ENCODE measurements at places on chromosomes 12 and 14. TPM values are rescaled to one million over a fixed set of nuclear protein-coding genes. Genes with fewer than 3 reads are reported as not detected.
A peak's percentile ranks its signal among the peaks of the same experiment; 100 is the strongest.

DNA sequence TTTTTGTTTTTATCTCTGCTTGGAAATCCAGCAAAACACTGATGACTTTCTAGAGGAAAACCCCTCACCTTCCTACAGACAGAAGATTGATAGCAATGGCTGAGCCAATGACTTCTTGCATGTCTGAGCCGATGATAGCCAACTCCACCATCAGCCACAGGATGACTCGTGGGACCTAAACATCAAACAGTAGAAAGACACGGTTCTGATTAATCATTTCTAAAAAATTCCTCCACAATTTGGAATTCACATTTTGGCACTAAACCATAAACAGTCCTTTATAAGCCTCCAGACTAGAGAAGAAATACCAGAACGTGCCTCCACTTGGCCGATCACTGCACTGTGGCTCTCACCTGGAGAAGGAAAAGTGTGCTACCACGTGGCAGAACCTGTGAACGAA lies 25.9 kb downstream of the SLC11A2 start:
- H3K36me3 ChIP-seq = peaks cover 16% of the 10 kb centered on the region
- DNase-seq = no peak
- no peak overlapping the region for H3K4me3 ChIP-seq
- no peaks in the 10 kb centered on the region for H3K4me1 ChIP-seq
- H3K27ac ChIP-seq = no peak overlapping the region

DNA sequence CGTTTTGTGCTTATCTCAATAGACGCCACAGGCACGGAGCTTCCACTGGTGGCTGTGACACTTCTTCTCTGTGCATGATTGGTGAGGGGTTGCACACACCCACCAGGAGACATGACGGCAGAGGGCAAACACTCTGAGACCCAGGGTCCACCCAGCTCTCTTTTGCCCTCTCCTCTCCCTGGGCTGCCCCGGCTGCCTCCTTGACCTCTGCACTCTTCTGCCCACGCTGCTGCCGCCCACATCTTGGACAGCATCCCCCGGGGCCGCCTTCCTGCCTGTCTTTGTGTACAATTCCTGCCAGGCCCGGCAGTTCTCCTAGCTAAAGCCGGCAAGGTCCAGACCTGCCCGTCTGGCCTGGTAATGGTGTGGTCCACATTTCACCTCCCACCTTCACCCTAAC lies 44.7 kb downstream of the DPF3 start:
- H3K27me3 ChIP-seq = no peaks in the 10 kb centered on the region
- no peak overlapping the region for H3K27ac ChIP-seq
- peak; percentile 48 for DNase-seq
- H3K4me3 ChIP-seq = no peak overlapping the region

DNA sequence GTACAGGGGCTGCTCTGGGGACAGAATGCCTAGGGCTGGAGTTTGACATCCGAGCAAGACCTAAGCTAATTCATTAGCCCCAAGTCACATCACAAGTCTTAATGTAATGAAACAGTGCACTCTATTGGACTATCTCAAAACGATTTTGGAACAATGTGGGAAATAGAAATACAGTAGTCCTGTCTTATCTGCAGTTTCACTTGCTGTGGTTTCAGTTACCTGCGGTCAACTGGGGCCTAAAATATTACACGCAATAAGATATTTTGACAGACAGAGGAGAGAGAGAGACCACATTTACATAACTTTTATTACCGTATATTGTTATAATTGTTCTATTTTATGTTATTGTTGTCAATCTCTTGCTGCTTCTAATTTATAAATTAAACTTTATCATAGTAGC lies 21.1 kb downstream of the MOAP1 start:
- H3K4me3 ChIP-seq = no peak overlapping the region
- no peaks in the 10 kb centered on the region for H3K36me3 ChIP-seq
- DNase-seq = no peak
- H3K27ac ChIP-seq = no peak overlapping the region

DNA sequence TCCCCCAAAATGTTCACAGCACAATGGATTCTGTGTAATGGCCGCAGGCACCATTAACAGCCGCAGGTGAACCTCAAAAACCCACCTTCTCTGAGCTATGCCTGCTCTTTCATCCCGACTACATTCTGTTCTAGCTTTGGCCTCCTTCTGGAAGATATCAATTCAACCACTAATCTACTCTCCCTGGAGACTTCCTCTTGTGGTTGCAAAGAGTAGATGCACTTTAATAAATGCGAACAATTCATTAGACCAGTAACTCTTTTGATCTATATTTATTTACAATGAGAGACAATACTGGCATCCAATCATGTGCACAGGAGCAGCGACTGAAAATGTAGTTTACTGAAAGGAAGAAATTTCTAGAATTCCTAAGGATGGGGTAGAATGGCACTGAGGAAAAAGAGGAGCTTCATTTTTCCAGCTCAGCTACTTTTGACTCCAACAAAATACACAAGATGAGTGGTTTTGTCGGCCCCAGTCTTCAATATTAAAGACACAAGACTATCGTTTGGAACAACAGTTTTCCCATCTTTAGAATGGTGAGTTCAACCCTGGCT lies 5.3 kb downstream of the GRIN2B start:
- no peaks in the 10 kb centered on the region for H3K4me1 ChIP-seq
- no peak overlapping the region for H3K27ac ChIP-seq
- H3K4me3 ChIP-seq = no peak overlapping the region
- no peaks in the 10 kb centered on the region for H3K36me3 ChIP-seq

GRCh38 chr12:109693653-109694600 lies 19.7 kb upstream of the FAM222A start:
- H3K27ac ChIP-seq = no peak overlapping the region
- no peak overlapping the region for H3K4me3 ChIP-seq
- H3K4me1 ChIP-seq = no peaks in the 10 kb centered on the region
- no peak for DNase-seq

- peak overlapping the region; percentile 79 for H3K4me3 ChIP-seq
- H3K36me3 ChIP-seq = no peaks in the 10 kb centered on the region
- H3K27me3 ChIP-seq = no peaks in the 10 kb centered on the region
- peak; percentile 72 for DNase-seq
- H3K27ac ChIP-seq = peak overlapping the region; percentile 97
Measured at GRCh38 chr12:58915634-58916033, 4.7 kb downstream of the LRIG3 start.

GRCh38 chr14:42504433-42504832 lies 897.8 kb downstream of the LRFN5 start:
- H3K4me3 ChIP-seq = no peak overlapping the region
- no peaks in the 10 kb centered on the region for H3K36me3 ChIP-seq
- no peaks in the 10 kb centered on the region for H3K4me1 ChIP-seq
- DNase-seq = no peak

GRCh38 chr12:67425394-67425793 lies 156.2 kb downstream of the CAND1 start:
- H3K4me3 ChIP-seq = no peak overlapping the region
- peak overlapping the region; percentile 67 for H3K27ac ChIP-seq
- no peaks in the 10 kb centered on the region for H3K36me3 ChIP-seq
- H3K4me1 ChIP-seq = peaks cover 12% of the 10 kb centered on the region

DNA sequence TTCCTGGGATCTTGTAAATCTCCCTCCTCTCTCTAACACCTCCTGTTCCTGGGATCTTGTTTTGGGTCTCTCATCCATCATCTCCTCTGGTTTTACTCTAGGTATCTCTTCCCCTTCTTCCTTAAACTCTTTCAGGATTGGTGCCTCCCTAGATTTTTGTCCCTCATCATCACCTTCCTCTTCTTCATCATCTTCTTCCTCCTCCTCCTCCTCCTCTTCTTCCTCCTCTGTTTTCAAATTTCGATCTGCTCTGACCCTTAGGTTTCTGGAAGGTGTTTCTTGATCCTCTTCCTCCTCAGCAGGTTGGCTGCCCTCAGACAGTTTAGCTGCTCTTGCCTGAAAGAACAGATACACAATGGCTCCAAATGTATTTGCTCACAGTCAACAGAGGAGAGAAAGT lies 14.5 kb downstream of the ACIN1 start:
- H3K36me3 ChIP-seq = peaks cover 55% of the 10 kb centered on the region
- DNase-seq = no peak
- H3K27ac ChIP-seq = no peak overlapping the region
- no peaks in the 10 kb centered on the region for H3K4me1 ChIP-seq
- H3K4me3 ChIP-seq = no peak overlapping the region
- no peaks in the 10 kb centered on the region for H3K27me3 ChIP-seq

Gene GPR84
- total RNA-seq = 0.21 TPM

Gene CBLN3
- 1.8 TPM for total RNA-seq

DNA sequence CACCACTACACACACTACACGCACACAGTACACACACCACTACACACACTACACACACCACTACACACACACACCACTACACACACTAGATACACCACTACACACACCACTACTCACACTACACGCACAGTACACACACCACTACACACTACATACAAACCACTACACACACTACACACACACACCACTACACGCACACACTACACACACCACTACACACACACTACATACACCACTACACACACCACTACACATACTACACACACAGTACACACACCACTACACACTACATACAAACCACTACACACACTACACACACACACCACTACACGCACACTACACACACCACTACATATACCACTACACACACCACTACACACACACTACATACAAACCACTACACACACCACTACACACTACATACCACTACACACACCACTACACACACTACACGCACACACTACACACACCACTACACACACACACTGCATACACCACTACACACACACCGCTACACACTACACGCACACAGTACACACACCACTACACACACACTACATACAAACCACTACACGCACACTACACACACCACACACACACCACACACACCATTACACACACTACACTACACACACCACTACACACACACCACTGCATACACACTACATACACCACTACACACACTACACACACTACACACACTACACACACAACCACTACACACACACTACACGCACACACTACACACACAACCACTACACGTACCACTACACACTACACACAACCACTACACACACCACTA lies 11.7 kb downstream of the NOC4L start:
- no peak for DNase-seq
- H3K36me3 ChIP-seq = no peaks in the 10 kb centered on the region
- no peaks in the 10 kb centered on the region for H3K27me3 ChIP-seq
- H3K4me3 ChIP-seq = no peak overlapping the region

DNA sequence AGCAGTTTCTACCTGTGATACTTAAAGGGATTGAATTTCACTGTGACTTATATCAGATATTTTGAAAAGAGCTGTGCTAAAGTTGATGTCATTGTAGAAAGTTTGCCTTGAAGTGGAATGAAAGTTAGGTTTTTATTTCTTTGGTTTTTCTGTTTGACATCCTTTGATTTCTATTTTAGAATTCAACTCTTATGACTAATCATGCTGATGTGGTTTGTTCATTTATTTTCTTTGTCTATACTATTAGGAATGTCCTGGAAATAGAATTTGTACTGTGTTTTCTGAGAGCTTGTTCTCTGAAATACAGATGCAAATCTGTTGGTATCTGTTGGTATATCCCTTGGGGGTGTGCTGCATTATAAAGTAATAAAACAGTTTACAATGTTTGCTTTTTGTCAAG lies 3.3 kb downstream of the CNOT2 start:
- H3K36me3 ChIP-seq = no peaks in the 10 kb centered on the region
- DNase-seq = no peak
- H3K27me3 ChIP-seq = no peaks in the 10 kb centered on the region
- peaks cover 9% of the 10 kb centered on the region for H3K4me1 ChIP-seq

DNA sequence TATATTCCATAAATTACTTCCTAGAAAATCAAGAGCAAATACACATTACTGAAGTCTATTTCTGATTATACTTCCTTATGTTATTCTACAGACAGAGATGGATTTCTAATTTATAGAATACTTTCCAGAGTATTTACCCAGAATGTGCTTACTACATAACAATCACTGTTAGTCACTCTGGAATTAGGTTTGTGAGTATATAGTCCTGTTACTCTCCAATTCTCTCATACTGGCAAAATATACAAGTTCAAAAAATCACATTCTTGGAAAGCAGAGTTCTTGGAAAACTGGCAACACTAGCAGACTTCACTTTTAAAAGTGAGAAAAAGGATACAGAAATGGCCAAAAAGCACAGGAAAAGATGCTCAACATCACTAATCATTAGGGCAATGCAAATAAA lies 7.3 kb downstream of the PPP2R5E start:
- no peaks in the 10 kb centered on the region for H3K4me1 ChIP-seq
- no peak overlapping the region for H3K4me3 ChIP-seq
- peaks cover 6% of the 10 kb centered on the region for H3K36me3 ChIP-seq

Gene CLEC14A
- total RNA-seq = 4.4 TPM

DNA sequence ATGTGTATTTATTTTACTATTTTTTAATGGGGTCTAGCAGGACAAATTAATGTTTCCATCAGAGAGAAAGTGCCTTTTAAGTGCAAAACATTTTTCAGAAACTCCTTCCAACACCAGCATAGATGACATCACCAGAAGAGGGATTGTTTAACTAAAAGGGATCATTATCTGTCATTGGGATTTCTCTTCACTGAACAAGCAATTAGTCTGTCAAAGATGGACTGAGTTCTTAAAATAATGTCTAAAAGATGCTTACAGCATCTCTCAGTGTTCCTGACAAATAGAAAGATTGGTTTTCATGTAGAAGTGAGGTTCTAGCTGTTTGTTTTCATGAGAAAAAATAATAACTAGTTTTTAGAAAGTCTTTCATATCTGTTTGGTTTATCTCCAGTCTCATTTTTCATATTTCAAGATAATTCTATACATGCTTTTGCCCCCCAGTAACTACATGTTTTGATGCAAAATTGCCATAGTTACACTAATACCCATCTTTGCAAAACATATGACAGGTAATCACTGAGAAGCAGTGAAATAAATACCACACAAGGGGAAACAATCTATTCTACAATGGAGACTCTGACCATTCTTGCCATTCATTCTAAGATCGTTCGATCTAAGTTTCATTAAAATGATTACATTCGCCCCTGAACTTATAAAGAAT lies 850.3 kb downstream of the GALC start:
- H3K4me3 ChIP-seq = no peak overlapping the region
- no peak for DNase-seq
- no peaks in the 10 kb centered on the region for H3K4me1 ChIP-seq
- H3K27me3 ChIP-seq = no peaks in the 10 kb centered on the region
- no peak overlapping the region for H3K27ac ChIP-seq

DNA sequence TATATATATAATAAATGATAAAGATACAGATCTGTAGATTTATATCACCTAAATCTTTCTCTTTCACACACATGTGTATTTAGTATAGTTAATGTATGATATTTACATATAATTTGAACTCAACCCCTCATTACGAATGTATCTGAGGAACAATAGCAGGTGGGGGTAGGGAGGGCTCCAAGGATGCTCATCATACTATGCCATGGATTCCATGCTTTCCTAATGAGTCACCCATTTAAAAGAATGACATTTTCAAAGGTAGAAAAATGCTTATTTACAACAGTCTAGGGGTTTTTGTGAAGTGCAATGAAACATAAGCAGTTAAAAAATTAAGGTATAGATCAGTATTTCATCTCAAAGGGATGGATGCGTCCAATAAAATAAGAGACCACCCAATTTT lies 181.6 kb downstream of the SOX5 start:
- H3K27me3 ChIP-seq = no peaks in the 10 kb centered on the region
- DNase-seq = no peak
- no peak overlapping the region for H3K27ac ChIP-seq
- no peaks in the 10 kb centered on the region for H3K36me3 ChIP-seq
- H3K4me1 ChIP-seq = no peaks in the 10 kb centered on the region

Gene MYF6
- total RNA-seq = not detected

- H3K27ac ChIP-seq = no peak overlapping the region
- no peak for DNase-seq
Measured at GRCh38 chr12:59717436-59717835, 121.6 kb downstream of the SLC16A7 start.

GRCh38 chr14:34692348-34692747 lies 22.0 kb downstream of the CFL2 start:
- no peaks in the 10 kb centered on the region for H3K4me1 ChIP-seq
- no peak overlapping the region for H3K27ac ChIP-seq
- no peaks in the 10 kb centered on the region for H3K27me3 ChIP-seq
- no peak for DNase-seq
- H3K4me3 ChIP-seq = no peak overlapping the region
- H3K36me3 ChIP-seq = no peaks in the 10 kb centered on the region
